ENCODE measurements at places on chromosomes 13 and 19.

- DNase-seq = peak; percentile 71
These were observed 40.6 kb downstream of the COL4A2 start for GRCh38 chr13:110347535-110348308.

DNA sequence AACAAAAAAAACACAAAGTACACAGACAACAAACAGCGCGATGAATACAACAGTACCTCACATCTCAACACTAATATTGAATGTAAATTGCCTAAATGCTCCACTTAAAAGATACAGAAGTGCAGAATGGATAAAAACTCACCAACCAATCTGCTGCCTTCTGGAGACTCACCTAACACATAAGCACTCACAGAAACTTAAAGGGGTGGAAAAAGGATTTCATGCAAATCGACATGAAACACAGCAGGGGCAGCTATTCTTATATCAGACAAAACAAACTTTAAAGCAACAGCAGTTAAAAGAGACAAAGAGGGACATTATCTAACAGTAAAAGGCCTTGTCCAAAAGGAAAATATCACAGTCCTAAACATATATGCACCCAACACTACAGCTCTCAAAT, 209.5 kb downstream of the ABCC4 start:
- DNase-seq = no peak

- DNase-seq = no peak
These were observed 2.2 kb downstream of the BST2 start for GRCh38 chr19:17402982-17403855.

GRCh38 chr19:19031891-19032290, 1.4 kb downstream of the SUGP2 start:
- no peak for DNase-seq

DNA sequence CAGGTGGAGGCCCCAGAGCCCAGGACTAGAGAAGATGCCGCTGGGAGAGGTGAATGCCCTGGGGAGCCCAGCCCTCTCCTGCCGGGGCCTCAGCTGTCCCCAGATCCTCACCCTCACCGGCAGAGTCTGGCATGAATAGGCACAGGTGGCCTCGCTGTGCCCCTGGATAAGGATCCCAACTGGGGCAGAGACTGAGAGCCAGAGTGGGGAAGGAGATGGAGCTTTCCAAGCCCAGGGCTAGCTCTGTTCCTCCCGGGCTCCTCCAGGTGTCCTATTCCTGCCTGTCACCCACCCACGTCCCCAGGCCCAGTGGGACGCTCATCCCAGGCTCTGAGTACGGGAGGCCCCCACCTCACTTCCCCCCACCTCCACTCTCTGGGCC, 16.5 kb downstream of the PRR36 start:
- DNase-seq = no peak
